Cardiac fibroblast (primary cell): ENCODE measurements at places on chromosomes 4 and X.
A peak's percentile ranks its signal among the peaks of the same experiment; 100 is the strongest.

DNA sequence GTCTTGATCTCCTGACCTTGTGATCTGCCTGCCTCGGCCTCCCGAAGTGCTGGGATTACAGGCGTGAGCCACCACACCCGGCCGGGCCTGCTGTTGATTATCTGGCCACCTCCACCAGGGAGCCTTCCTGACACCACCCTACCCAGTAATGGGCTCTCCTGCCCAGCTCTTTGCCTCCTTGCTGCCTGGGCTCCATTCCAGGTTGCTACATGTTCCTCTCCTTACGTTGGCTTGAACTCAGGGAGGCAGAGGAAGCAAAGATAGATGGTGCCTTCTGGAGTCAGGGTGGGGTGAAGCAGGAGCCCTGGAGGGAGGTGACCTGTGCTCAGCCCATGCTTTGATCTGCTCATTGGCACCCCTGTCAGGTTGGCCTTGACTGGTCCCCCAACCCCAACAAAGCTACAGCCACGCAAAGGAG lies 26.3 kb downstream of the FLNA start:
- DNase-seq: peak; percentile 34

- peak; percentile 83 for DNase-seq
These were observed 28.1 kb upstream of the SPON2 start for GRCh38 chr4:1200425-1201035.

- DNase-seq: peak; percentile 54
These were observed 127.1 kb downstream of the CFAP299 start for GRCh38 chr4:80462621-80463091.

DNA sequence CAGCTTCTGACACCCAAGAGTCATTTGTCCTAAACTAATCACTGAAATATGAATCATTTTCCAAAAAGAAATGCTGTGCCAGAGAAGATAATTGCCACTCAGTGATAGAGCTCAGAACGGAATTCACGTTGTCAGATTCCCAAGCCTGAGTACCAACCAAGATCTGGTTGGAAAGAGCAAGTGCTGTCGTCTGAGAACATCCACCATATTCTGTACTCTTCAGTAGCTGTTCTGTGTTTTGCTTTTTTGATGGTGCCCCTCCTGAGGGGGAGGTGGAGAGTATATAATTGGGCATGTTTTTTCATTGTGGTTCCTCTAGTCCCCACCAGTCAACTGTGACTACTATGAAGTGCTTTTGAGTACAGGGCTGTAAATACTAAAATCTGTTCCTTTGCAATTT lies 13.2 kb downstream of the RUFY3 start:
- no peak for DNase-seq

GRCh38 chrX:12955882-12956703 lies 18.8 kb upstream of the TMSB4X start:
- DNase-seq: peak; percentile 85

- no peak for DNase-seq
These were observed 40.6 kb upstream of the ANTXR2 start for GRCh38 chr4:80113615-80114014.

DNA sequence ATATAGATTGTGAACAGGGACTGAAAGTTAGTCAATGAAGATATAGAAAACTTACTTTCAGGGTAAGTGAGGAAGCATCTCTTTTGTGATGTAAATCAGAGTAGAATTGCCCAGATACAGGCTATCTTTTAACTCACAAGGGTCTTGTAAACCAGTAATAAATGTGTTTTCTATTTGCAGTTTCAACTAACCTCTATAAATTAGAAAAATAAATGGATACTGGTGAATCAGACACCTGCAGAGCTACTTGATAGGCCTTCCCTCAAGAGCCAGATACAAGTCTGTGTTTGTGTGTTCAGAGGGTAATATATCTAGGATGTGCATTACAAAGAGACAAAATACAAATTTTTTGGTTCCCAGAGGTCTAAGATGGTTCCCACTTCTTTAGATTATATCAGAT lies 82.9 kb downstream of the DCLK2 start:
- DNase-seq: no peak

DNA sequence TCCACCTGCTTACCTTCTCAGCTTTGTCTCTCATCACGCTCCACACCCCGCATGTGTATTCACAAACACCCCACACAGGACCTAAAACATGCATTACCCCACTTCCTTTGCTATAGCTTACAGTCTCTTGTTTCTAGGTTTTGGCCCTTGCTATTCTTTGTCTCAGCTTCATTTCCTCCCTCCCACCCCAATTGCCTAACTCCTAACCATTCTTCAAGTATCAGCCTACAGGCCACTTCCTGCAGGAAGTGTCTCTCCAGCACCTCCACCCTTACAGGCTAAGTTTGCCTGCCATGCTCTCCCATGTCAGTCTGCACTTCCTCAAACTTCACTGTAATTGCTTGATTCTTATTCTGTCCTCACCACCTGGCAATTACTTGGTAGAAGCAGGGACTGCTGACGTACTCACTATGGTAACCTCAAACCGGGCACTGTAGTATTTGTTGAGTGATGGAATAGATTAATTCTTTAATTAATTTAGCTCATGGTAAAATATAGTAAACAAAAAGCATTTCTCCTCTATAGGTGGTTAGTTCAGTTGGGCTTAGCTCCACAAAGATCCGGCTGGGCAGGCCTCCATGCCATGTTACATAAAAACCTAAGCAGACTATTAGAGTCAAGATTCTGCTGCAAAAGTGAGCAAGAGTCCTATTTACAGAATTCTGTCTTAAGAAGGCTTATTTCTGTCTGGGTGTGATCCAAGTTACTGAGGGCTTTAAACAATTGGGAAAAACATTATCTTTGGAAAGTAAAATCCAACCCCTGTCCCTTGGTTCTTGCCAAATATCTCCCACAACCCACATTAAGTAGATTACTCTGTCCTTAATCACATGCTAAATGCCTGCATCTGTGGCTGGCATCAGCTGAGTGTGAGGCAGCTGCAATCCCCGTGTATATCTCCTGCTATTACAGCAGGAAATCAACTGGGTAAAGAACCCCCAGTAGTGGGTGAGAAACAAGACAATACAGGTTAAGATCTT lies 124.7 kb upstream of the CPEB2 start:
- no peak for DNase-seq

DNA sequence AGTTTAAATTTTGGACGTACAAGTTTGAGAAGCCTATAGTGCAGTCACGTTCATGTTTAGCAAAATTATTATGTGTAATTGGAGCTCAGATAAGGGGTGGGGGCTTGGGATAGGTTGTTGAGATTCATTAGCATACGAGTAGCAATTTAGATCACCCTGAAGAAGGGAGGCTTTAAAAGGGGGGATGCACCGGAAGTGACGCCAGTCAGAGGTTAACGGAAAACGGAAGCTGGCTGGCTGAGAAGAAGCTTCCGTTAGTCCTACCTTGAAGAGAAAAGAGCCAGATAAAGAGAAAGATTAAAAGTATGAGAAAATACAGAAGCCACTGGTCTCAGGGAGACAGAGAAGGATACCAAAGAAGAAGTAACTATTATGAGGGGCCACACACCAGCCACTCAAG lies 1.1 kb upstream of the NXT2 start:
- no peak for DNase-seq

DNA sequence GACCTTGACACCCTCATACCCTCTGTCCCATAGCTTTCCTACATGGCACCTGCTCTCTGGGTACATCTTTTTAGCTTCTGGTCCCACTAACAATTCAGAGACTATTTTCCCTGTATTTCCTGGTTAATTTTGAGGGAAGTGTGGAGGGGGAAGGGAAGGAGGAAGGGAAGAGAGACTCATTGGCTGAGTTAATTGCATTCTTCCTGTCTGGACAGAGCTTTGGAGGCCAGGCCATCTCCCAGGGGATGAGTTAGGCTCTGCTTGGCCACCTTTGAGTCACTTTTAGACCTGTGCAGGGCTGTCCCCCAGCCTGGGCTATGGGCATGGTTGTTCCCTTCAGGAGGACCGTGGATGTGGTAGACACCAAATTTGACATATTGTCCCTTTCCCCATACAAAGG lies 167.9 kb upstream of the PGRMC2 start:
- no peak for DNase-seq
